ENCODE measurements at places on chromosomes 5 and 9.

DNA sequence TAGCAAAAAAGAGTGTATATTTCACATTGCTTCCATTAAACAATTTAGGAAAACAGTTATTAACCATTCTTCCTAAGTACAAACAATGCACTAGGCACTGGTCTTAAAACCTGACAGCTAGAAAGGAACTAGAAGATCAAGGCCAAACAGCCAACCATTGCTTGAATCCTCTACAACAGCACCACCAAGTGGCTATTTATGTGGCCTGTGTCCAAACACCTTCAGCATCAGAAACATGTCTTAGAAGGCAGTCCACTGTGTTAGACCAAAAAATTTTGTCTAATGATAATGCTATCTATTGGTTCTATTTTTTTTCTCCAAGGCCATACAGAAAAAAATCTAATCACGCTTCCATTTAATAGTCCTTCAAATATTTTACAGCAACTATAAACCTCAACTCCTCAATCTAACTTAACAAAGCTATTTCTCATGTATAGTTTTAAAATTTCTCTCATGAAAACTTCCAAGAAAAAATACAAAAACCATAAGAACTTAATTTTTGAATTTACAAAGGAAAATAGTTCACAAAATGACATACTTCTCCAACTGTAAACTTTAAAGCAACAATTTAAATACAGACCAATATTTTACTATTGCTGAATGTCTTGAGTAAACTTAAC is 36.1 kb downstream of the CAAP1 start:
- peak; percentile 81 for DNase-seq

GRCh38 chr5:35776757-35777156 is 79.9 kb upstream of the IL7R start:
- DNase-seq: no peak

GRCh38 chr9:85421641-85422040 is 320.1 kb downstream of the AGTPBP1 start:
- no peak for DNase-seq

DNA sequence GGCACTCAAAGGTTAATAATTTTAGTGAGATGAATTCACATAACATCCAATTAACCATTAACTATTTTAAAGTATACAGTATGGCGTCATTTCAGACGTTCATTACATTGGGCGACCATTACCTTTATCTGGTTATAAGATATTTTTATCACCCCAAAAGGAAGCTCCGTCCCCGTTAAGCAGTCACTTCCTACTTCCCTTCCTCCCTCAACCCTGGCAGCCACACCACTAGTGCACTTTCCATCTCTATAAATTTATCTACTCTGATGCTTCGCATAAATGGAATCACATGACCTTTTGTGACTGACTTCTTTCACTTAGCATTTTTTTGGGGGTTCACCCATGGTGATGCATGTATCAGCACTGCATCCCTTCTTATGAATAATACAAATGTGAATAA is 168.3 kb upstream of the PUM3 start:
- peak; percentile 14 for DNase-seq

GRCh38 chr9:87249029-87249428 is 248.6 kb upstream of the DAPK1 start:
- no peak for DNase-seq

DNA sequence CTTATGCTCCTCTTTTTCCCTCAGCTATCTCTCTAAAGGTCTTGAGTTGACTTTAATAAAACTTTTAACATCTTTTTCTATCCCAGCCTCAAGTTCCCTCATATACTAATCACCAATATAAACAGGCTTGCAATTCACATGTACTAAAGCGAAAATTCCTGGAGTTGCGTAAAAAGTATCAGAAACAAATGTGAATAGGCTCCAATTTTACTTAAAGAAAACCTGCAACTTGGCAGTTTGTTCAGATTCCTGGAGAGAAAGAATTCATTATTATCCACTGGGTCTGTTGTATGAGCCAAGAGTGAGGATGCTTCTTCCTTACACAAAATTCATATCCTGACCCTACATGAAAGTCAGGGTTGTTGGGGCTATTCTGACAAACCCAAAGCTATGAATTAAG is 384.2 kb downstream of the DTWD2 start:
- DNase-seq: no peak

- DNase-seq: peak; percentile 73
Measured at GRCh38 chr5:57692582-57693487, 210.2 kb upstream of the ACTBL2 start.

- no peak for DNase-seq
Measured at GRCh38 chr9:125428902-125429467, 167.4 kb downstream of the GAPVD1 start.

DNA sequence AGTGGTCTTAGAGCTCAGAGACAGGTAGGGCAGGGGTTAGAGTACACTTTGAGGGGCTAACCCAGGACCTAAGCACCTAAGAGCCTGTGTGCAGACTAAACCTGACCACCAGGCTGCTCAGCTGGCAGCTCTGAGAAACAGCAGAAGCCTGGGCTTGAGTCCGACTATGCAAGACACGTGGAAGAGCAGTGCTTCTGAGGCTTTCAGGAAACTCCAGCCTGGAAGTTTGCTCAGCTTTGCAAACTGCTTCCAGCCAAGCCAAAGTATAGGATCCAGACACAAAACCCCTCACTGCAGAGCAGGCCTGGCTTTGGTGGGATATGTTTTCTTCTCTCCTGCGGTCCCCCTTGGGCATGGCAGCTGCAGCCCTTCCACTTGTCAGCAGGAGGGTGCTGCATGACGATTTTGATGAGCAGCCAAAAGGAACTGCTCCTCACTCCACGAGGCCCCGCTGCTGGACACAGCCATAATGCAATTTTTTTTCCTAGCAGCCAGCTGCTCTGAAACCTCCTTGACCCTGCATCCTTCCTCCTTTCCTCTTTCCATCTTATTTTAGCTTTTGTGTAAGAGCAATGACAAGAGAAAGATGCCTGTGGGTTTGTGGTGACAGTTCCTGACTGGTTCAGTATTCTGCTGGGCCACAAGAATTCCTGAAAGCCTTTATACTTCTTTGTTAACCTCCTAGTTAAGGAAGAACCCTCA is 123.1 kb downstream of the LIFR start:
- DNase-seq: no peak

- no peak for DNase-seq
Measured at GRCh38 chr5:175254155-175254554, 189.8 kb downstream of the DRD1 start.

DNA sequence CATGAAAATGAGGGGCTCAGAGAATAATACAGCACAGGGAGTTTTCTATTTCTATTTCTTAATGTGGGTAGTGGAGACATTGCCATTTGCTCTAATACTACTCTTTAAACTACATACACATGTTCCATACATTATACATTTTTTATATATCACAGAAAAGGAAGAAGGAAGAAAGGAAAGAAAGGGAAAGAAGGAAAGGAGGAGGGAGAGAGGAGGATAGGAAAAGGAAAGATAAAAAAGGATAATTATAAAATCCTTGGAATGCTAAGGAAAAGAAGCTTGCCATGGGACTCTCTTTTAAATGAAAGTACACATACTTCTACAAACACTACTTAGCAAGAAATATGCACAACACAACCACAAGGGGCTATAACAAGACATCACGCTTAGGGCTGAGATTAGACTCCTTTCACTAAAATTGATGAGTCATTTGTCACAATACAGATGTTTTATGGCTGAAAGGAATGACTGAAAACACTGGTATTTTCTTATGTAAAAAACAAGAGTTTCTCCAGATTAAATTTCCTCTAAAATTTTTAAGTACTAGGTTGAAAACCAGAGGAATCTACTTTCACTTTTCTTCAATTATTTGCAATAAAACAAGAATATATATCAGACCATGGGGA is 219.8 kb downstream of the ARL15 start:
- peak; percentile 87 for DNase-seq

GRCh38 chr9:78354324-78354973 is 57.5 kb downstream of the PSAT1 start:
- no peak for DNase-seq

DNA sequence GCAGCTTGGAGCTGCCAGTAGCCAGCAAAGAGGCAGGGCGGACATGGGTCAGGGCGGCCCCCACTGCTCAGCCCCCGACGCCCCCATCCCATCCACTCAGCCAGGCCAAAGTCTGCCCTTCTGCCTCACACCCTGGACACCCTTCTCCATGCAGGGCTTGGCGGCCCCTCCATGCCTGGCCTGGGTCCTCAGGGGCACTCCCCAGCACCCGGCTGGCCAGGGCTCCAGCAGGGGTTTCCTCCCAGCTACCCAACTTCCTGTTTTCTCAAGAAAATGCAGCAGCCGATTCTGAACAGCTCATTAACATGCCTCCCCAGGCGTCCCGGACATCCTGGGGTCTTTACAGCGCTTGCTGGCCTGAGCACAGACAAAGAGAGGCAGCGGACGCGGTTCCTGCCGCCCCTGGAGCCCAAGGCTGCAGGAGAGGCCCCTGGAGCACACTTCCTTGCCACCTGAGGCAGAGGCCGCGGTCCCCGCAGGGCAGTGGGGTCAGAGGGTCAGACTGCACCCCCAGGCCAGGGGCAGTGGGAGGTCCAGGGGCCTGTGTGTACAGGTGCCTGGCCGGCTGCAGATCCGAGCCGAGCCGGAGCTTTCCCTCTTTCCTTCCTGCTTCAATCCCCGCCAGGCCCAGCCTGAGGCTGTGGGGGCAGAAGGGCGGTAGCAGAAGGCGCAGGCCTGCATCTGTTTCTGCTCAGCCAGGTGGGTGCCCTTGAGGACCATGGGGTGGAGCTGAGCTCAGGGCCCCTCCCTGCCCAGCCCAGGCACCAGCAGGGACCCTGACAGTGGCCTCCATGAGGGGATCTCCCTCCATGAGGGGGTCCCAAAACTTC is 18.7 kb upstream of the NRARP start:
- peak; percentile 9 for DNase-seq

DNA sequence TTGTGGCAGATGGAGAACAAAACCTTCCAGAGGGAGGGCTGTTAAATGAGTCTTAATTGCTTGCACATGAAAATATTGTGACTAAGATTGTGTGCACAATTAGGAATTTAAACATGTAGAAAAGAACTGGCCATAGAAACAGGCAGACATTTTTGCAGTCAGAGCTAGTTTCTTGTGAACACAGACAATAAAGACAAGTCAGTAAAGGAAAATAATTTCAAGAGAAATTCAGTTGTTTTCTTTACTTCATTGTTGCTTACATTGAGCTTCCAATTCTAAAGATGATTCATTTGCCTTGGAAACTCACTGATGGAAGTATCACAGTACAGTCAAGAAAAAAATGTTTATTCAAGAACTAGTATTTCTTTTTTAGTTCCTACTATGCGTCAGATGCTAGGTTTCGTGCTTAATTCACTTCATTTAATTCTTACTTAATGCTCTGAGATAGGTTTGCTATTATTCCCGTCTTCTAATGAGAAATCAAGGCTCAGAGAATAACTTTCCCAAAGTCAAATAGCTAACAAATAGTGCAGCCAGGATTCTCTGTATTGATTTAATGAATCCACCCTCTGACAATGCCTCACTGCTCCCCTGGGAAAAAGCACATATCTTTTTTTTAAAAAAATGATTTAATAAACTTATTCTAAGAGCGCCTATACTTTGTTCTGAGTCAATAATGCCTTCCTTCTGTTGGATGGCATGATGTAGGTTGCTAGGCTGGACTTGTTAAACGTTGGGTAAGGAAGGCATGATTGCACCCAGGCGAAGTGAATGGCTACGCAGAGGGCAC is 581.4 kb downstream of the RAB3C start:
- DNase-seq: no peak

- DNase-seq: no peak
Measured at GRCh38 chr9:86322973-86323644, 31.1 kb downstream of the TUT7 start.

DNA sequence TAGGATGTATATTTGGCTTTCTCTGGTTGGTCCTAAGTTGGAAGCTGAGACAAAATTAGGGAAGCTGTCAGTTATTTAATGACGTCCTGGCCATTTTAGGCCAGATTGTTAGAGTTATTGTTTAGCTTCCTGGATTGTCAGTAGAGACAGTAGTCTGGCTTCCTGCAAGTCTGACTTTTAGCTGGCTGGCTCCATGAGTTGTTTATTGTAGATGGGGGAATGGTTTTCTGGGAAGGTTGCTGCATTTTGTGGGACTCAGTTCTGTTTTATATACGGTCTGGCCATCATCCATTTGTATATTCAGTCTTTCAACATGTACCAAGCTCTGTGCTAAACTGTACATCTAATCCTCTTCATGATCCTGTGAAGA is 68.3 kb downstream of the SGCD start:
- DNase-seq: no peak

GRCh38 chr5:151870820-151871219 is 53.8 kb downstream of the GLRA1 start:
- DNase-seq: peak; percentile 18

GRCh38 chr9:13278368-13279246 is 885 bp downstream of the MPDZ start:
- DNase-seq: no peak

DNA sequence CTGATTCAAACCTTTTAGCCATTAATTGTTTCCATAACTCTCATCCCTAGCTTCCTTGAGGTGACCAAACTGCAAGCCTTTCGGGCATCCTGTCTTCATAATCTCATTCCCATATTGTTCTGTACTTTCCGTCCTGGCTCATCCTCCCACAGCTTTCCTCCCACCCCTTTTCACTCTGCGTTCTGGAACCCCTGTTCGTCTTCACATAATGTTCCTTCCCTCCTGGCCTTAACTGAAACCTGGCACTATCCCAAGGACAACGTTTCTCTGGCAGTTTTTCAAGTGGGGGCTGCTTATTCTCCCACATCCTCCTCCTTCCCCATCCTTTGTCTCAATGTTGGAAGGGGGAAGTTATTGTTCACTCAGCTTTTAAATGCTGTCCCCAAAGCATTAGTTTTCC is 1.5 kb downstream of the ZNF189 start:
- DNase-seq: peak; percentile 46

DNA sequence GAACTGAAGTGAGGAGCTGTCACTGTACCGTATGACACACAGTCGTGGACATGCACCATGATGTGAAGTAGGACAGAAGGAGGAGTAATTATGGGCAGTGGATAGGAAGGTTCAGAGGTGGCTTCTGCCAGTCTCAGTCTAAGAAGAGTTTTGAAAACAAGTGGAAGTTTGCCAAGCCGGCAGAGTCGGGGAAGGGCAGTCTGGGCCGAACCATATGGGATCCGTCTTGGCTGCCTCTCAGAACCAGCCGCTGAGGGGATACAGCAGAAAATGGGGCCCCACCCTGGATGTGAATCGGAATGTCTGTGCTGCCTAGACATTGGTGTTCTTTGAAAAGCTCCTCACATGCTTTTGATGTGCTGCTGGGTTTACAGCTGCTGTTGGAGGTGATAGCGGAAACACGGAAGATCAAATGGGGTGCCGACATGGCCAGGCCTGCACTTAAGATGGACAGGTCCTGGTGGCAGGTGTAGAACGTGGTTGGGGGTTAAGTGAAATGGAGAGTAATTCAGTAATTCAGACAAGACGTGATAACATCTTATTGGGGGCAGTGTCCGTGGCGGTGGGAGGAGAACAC is 11.2 kb downstream of the SNX18 start:
- no peak for DNase-seq

GRCh38 chr5:36664766-36665165 is 58.4 kb downstream of the SLC1A3 start:
- no peak for DNase-seq

- DNase-seq: no peak
Measured at GRCh38 chr9:122087406-122088200, 5.5 kb downstream of the TTLL11 start.
